ENCODE measurements at places on chromosomes 4 and X. TPM values are rescaled to one million over a fixed set of nuclear protein-coding genes. Genes with fewer than 3 reads are reported as not detected.

Gene PNMA6A
- 0.99 TPM for total RNA-seq

Gene EDNRA
- 5.0 TPM for total RNA-seq

Gene DDX53
- total RNA-seq: not detected

Gene GALNTL6
- total RNA-seq: not detected

Gene GRIA2
- under 0.01 TPM for total RNA-seq

Gene PLP2
- 19.7 TPM for total RNA-seq

Gene RHOXF1
- total RNA-seq: not detected

Gene CXCL9
- total RNA-seq: not detected

Gene TCP11X2
- not detected for total RNA-seq

Gene NAP1L5
- 4.1 TPM for total RNA-seq
